Thymus (tissue), 14 donors: ENCODE measurements at places on chromosomes 1 and 21. TPM values are rescaled to one million over a fixed set of nuclear protein-coding genes. Genes with fewer than 3 reads are reported as not detected.

DNA sequence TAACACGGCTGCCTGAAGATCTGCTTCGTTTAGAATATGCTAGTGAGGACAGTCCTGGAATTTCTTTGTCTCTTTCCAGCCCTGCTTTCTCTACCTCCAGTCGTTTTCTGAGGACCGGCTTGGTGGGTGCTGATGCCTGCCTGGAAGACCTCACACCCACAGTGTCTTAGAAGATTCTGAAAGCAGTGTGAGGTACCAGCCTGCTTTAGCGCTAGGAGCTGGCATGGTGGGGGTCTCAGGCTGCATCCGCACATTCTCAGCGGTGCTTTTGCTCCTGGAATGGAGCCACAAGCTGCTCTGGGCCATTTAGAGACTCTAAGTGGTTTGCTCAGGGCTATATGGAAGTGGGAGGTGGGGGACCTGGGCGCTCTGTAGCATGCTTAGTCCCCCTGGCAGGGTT lies 61.4 kb downstream of the CD247 start:
- H3K4me1 ChIP-seq: peaks cover 38% of the 10 kb centered on the region
- peak overlapping the region; percentile 98 for H3K27ac ChIP-seq
- H3K27me3 ChIP-seq: no peaks in the 10 kb centered on the region
- H3K36me3 ChIP-seq: peaks cover 51% of the 10 kb centered on the region
- H3K4me3 ChIP-seq: no peak overlapping the region

DNA sequence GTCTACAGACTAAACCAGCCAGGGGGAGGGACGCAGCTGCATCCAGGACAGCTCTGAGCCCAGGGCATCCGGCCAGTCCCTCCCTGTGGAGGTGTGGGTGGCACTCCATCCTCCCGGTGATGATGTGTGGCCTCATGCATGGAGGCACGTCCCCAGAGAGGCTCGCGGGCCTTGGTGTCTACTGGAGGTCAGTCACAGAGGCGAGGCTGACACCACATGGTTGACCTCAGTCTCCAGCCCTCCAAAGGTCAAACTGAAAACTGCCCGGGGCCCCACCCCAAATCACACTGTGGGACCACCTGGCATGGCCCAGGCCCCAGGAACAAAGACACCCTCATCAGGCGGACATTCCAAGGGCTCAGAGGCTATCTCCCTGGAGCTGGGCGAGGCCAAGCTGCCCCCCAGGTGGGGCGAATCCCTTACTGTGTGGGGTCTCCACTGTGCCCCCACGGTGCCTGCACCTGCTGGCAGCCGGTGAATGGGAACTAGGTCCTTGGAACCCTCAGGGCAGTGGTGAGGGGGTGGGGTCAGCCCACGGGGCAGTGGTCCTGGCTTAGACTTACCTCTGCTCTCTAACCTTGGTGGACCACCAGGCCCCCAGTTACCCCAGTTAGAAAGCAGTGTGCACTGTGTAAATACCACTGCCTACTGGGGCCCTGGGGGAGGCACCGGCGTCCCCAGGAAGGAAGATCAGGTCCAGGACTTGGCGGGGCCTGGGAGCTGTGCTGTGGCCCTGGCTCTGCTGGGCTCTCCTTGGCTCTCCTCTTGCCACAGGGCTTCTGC lies 49.1 kb downstream of the TRPM2 start:
- no peak overlapping the region for H3K27ac ChIP-seq
- H3K4me3 ChIP-seq: no peak overlapping the region
- H3K27me3 ChIP-seq: no peaks in the 10 kb centered on the region
- no peaks in the 10 kb centered on the region for H3K4me1 ChIP-seq
- no peaks in the 10 kb centered on the region for H3K36me3 ChIP-seq
- no peak for DNase-seq

DNA sequence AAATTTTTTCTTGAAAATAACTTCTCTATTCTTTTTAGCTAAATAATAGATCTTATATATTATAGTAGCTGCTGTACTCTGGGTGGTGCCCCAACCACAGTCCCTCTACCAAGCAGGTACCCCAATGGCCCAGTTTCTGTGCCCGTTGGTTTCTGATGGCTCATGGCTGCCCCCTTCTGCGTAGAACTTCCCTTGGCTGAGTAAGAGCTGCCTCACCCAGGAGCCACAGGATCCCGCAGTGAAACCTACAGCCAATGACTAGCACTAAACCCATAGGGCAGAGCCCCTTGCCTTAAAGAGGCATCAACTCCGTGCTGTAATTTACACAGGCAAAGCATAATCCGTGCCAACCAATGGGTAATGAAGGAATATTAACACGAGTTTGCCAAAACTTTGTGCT lies 247.5 kb downstream of the USH2A start:
- no peak overlapping the region for H3K27ac ChIP-seq
- H3K4me3 ChIP-seq: no peak overlapping the region
- H3K36me3 ChIP-seq: no peaks in the 10 kb centered on the region
- no peaks in the 10 kb centered on the region for H3K4me1 ChIP-seq

- no peaks in the 10 kb centered on the region for H3K36me3 ChIP-seq
- H3K4me3 ChIP-seq: no peak overlapping the region
- no peak overlapping the region for H3K27ac ChIP-seq
- H3K4me1 ChIP-seq: peaks cover 2% of the 10 kb centered on the region
- DNase-seq: no peak
Measured at GRCh38 chr1:53139951-53140361, 2.5 kb downstream of the SLC1A7 start.

- no peak overlapping the region for H3K27ac ChIP-seq
- H3K36me3 ChIP-seq: no peaks in the 10 kb centered on the region
- H3K4me3 ChIP-seq: no peak overlapping the region
- DNase-seq: no peak
- H3K27me3 ChIP-seq: no peaks in the 10 kb centered on the region
Measured at GRCh38 chr1:86515597-86515996, 31.3 kb upstream of the CLCA4 start.

DNA sequence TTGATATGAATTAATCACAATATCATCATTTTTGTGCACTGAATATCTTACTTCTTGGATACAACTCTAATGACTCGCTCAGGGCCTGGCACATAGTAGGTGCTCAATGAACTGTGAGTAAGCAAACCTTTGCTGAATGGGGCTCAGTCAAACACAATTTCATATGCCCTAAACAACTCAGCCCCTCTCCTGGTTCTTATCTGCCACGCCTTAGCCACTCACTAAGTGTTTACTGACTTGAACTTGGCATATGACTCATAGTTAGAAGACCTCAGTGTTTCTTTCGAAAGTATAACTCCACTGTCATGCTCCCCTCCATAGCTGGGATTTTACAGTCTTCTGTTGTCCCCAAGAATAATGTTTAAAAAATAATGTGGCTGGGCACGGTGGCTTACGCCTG lies 4.8 kb upstream of the IFNLR1 start:
- peaks cover 11% of the 10 kb centered on the region for H3K4me1 ChIP-seq
- no peak overlapping the region for H3K4me3 ChIP-seq
- H3K36me3 ChIP-seq: no peaks in the 10 kb centered on the region
- H3K27me3 ChIP-seq: peaks cover 46% of the 10 kb centered on the region

The CLDN8 gene
- total RNA-seq: 0.05 TPM
